ENCODE measurements at places on chromosomes 3 and 15.

GRCh38 chr15:82851981-82852511 is 42.6 kb downstream of the WHAMM start:
- DNase-seq, result no peak

DNA sequence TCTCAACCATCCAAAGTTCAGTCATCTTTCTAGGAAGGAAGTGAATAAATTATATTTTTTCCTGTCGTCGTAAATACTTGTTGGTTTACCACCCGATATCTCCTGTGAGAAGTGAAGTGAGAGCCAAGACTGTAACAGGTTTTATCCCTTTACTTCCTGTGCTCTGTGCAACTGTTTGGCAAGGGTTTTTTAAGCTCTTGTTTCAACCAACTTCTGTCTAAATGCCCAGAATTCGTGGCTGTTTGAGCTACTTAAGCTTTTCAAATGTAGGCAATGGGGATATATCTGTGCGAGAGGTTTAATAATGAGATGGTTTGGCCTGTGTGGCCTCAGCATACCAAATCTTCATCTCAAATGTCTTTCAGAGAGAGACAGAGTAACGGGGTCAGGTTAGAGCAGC is 134.7 kb downstream of the LRTM1 start:
- DNase-seq, result no peak

GRCh38 chr3:62093025-62093424 is 280.3 kb downstream of the FEZF2 start:
- DNase-seq, result no peak

- no peak for DNase-seq
Observed at GRCh38 chr3:176946202-176946601, 251.1 kb downstream of the TBL1XR1 start.

DNA sequence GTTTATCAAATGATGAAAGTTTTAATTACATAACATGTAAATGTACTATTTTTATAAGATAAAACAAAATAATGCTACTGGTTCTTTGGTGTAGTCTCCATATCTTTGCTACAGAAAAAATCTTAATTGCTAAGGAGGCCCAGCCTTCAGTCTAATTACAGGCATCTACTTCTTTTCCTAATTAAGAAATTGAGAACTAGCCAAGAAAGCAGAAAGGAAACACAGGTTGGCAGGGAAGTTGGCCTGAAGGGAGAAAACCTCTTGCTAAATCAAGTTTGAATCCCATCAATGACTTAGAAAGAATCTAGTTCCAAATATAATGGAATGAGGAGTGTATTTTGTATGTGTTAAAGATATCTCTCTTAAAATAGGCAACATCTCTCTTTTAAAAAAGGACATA is 212.4 kb upstream of the ARL6 start:
- DNase-seq, result no peak

- no peak for DNase-seq
Observed at GRCh38 chr15:49110158-49110944, 45.0 kb downstream of the COPS2 start.

- no peak for DNase-seq
Observed at GRCh38 chr3:155553780-155554179, 191.1 kb downstream of the PLCH1 start.

- no peak for DNase-seq
Observed at GRCh38 chr15:101381671-101382212, 86.7 kb upstream of the SNRPA1 start.

DNA sequence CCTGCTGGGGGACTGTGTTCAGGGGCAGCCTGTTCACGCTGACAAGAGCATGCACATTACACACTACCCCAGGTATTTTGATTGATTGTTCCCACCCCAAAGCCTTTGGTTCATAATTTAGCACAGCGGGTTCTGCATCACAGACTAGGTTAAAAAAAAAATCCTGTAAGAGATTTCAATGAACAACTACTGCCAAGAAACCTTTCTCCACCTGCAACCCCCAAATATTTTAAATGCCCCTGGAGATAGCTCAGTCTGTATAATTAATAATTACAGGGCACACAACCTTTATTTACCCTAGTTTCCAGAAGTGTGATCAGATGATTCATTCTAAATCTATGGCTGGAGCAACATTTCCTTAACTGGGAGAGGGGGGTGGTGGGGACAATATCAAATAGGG is 87.6 kb downstream of the NR2F2 start:
- DNase-seq, result no peak

DNA sequence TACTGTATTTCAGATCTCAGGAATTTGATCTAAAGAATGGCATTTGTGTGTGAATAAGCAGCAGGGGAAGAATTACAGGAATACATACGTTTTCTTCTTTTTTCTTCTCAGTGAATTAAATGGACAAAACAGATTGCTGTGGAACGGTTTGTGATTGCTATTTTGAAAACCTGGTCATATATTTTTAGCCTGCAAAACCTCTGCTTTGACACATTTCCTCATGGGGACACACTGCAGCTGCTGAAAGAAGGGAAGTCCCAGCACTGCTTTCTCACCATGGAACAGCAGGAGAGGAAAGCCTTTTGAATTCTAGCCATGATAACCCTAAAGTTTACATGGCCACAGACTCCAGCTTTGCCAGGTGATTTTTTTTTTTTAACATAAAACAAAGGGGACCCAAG is 315.0 kb downstream of the OXSM start:
- no peak for DNase-seq

DNA sequence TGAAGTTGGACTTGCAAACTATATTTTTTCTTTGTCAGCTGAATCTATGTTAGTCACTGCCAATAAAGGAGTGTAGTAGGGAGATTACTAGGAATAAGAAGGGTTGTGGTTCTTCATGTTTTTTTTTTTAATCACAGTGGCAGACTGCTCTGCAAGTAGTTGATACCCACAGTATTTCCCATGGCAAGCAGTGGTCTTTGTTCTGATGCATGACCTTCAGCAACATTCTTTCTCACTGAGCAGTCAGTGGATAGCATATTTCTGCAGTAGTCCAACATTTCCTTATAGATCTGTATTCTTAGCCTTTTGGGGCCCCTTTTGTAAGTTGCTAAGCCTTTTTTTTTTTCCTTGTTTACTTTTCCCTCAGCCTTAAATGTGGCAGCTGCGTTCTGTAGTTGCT is 151.1 kb downstream of the DOCK3 start:
- DNase-seq, result no peak

GRCh38 chr3:50210510-50211367 is 5.7 kb downstream of the SLC38A3 start:
- no peak for DNase-seq

DNA sequence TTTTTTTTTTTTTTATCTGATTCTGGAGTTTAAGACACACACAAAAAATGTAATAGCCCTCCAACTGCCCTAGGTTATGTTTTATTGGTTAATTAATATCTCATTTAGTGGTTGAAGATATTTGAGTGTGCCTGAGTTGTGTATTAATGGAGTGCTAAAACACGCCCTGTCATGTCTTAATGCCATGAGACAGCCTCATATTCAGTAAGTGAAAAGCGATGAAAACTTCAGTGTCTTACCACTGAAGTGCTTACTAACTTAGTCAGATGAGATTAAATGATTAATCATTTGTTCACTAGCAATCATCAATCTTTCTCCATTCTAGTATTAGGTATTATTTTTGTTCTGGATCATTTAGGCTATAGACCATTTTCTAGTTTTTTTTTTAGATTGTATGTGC is 544.7 kb upstream of the ROBO2 start:
- DNase-seq, result no peak

DNA sequence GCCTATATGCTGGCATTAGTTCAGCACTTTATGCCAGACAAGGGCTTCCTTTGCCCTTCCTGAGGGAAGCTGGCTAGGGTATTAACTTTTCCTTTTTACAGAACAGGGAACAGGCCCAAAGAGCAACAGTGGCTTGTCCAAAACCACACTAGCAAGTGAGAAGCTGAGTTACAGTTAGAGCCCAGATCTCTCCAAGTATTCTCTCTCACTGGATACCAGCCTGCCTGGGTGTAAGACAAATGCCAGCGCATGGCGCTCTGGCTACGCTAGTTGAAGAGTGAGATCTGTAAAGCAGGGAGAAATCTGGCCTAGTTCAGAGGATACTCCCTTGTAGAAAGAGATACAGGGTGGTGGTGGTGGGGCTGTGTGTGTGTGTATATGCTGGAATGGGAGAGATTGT is 38.4 kb downstream of the RAB11A start:
- DNase-seq, result no peak

GRCh38 chr3:155227141-155227540 is 66.3 kb downstream of the STRIT1 start:
- DNase-seq, result no peak

- DNase-seq, result no peak
Observed at GRCh38 chr3:54847361-54847760, 80.5 kb downstream of the LRTM1 start.

DNA sequence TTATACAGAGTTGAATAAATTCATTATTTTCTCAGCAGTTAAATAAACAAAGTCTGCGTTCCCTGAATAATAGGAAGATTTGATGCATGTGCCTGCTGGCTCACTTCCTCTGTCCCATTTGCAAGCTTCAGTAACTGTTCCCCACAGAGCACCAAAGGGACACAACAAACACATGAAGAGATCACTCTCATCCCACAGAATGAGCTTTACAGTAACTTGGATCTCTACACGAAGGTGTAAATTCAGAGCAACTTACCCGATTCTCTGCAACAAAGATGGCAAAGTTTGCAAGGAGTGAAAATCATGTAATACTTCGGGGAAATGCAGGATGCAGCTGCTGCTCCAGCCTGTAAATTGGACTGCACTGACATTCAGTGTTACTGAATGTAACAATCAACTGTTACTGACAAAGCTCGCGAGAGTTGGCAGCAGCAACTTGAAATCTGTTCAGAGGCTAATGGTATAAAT is at the start of gene BCHE:
TSS of gene BCHE (minus strand) at position 366 of the 468 bp plus-strand sequence. CDS start 6,390 bp downstream, outside the sequence.
- peak; percentile 5 for DNase-seq

- no peak for DNase-seq
Observed at GRCh38 chr15:59311195-59311594, 61.5 kb downstream of the MYO1E start.

- DNase-seq, result no peak
Observed at GRCh38 chr3:145124900-145125678, 1035.9 kb downstream of the PLOD2 start.

DNA sequence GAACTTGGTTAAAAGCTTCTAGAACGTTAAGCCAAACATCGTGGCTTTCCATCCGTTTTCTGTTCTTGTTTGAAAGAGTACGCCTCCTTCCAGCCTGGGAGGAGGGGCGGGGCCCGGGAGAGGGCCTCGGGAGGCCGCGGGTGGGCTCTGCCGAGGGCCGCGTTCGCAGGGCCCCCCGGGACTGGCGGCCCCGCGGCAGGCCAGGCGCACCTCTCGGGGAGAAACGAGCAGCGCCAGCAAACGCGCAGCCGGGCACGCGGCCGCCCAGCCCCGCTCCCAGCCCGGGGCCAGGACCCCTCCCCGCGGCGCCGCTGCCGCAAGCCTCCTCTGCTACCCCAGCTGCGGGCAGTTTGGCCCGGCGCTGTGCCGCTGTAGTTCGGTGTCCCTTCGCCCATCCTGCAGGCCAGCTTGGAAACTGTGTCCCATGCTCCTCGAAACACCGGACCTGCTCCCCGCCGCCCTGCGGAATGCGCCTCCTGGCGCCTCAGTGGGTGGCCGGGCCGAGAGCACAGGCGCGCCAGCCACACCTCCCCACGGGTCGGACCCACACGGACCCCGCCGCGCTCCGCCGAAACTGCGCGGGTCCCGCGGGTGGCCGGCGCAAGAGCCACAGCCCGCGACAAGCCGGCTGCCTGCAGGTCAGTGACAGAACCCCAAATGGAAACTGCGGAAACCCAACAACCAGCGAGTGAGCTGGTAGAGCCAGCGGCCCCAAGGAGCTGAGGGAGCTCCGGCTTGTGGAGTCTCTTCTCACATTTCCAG is 2.3 kb downstream of the OCA2 start:
- DNase-seq, result no peak

- DNase-seq, result no peak
Observed at GRCh38 chr3:66602237-66602636, 101.4 kb upstream of the LRIG1 start.

DNA sequence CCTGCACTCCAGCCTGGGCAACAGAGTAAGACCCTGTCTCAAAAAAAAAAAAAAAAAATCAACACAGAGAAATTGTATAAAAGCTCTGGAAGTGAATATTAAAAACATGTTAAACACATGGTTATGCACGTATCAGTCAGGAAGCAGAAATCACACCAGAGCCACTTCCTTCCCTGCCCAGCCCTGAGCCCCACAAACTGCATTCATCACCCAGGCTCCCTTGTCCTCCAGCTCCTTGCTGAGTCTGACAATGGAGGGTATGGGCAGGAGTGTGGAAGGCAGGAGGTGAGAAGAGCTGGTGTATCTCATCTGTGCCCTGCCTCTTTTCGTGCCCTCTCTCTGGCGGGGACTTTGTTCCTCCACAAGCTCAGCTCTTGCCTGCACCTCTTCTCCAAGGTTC is 12.1 kb upstream of the LOXL1 start:
- DNase-seq, result no peak

GRCh38 chr3:33482111-33482521 is 41.9 kb upstream of the UBP1 start:
- no peak for DNase-seq

DNA sequence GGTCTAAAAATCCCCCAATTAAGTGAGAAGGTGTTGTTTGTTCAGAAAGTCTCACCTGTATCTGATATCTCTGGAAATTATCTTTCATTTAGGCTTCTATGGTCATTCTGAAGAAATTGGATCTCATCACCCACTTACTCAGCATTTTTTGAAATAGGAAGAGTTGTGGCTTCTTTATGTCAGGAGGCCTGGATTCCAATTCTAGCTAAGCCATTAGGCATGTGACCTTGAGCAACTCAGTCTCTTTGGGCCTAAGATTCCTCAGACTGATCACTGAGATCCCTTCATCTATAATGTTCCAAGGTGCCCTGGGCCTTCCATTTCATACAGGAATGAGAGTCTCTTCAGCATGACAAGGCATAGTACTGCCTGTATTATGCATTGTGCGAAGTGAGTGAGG is 70.3 kb downstream of the ARHGEF26 start:
- no peak for DNase-seq

GRCh38 chr15:93048759-93049161 is 40.3 kb downstream of the RGMA start:
- DNase-seq, result peak; percentile 40

- no peak for DNase-seq
Observed at GRCh38 chr15:71323584-71323983, 208.3 kb downstream of the THSD4 start.

DNA sequence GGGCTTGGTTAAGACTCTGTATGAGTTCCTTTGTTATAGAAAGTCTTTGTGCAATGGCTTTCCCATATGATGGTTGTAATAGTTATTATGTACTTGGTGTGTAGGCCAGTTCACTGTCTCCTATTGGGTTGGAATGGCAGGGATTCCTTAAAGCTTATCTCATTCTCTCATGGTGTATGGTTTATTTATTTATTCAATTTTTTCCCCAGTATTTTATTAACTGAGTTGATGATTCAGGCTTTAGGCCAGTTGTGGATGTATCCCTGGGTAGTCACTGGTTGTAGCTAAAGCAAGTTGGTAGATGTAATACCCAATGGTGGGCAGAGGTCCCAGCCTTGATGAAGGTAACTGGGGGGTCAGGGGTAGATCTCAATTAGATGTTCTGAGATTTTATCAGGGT is 349.4 kb downstream of the DOCK3 start:
- DNase-seq, result no peak

DNA sequence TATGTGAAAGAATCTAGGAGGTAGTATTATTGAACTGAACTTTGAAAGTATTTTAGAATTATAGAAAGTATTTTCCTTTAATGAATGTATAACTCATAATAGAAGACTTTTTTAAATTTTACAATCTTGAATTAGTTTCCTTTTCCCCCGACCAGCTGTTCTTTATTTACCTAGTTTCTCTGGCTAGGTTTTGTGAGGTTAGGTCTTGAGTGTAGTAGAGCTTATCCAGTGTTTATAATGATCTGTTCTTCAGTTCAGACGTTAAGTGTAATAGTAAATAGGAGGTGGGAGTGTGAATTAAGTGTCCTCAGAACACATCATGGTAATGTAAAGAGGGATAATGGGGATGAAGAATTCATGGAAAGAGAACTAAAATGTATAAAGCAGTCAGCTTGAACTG is 93.8 kb downstream of the MYRIP start:
- no peak for DNase-seq

Measured in C1 segment of cervical spinal cord (tissue), 14 donors.